ENCODE measurements at places on chromosomes 2 and 18.

- no peak for DNase-seq
These were observed 100.1 kb upstream of the PARD3B start for GRCh38 chr2:204445149-204445548.

DNA sequence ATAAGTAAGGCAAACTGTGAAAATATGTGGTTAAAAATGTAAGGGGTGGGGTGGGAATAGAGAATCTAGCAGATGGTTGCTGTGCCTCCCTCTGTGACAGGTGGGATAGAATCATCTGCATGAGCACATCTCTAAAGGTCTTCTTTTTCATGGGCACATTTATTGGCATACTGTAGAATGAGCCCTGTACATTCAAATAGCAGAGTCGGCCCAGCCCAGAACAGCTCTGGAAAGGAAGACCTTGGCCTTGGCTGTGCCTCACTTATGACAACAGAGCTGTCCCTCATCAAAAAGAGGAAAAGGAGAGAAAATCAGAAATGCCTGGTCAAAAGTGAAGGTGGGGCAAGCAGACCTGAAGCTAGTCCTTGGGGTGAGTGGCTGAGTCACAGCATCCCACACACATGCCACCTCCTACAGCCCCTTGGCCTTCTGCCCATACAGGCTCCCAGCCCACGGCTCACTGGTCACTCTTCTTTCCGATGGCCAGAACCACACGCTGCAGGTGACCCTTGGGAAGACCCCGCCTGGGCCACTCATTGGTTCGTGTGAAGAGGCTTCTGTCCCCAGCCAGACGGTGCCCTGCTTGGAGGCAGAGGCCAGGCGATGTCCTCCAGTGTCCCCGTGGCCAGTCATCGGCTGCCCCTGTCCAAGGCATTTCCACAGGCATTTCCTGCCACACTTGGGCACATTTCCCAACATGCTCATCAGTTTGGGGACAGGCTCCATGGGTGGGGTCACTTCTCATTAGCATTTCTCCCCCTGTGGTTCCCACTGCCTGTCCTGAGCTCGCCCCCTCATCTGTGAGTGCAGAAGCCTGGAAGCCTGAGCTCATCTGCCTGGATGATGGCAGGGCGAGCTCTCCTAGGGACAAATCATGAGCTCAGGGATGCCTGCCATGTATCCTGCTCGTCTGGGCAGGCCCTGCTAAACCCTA is 113.6 kb downstream of the MCFD2 start:
- no peak for DNase-seq

- DNase-seq: no peak
These were observed 44.4 kb downstream of the CCDC195 start for GRCh38 chr2:224671731-224672130.

DNA sequence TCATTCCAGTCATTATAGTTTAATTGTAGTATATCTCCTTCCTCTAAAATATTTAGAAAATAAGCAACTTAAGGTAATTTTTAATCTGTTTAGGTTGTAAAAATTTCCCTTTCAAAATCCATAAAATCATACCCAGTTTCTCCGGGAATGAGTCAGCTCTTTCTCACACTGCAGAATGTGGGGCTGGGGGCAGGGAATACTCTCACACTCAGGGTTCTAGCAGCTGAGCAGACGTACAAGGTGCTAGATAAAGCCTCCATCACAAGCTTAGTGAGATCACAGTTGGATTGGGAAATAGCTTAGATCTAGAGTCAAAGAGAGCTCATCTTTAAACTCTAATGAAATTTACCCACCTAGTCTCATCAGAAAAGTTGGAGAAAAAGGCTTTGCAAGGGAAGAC is 79.9 kb upstream of the FAM237A start:
- no peak for DNase-seq

DNA sequence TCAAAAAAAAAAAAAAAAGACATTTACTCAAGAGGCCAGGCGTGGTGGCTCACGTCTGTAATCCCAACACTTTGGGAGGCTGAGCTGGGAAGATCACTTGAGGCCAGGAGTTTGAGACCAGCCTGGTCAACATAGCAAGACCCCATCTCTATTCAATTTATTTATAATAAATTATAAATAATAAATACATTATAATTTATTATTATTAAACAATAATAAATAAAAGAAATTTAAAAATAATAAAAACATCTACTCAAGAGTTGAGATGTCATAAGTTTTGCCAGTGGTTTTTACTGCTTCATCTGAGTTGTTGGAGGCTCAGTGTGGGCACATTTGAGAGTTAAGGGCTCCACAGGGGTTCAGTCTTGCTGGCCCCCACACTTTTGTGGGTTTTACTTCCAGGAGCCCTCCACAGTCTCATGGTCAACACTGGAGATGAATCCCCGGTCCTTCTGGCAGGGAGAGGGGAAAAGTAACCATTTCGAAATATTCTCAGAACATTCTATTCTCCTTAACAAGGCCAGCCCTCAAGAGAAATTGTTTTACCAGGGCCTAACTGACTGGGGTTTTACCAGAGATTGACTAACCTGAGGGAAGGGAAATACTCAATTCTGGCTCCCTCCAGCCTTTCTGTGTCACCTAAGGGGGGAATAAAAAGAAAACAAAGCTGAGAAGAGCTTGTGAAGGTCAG is 51.6 kb upstream of the NCOA1 start:
- no peak for DNase-seq

All from T follicular helper cell (primary cell).